Calu3 (cell line): ENCODE measurements at places on chromosomes 1 and 21.
A peak's percentile ranks its signal among the peaks of the same experiment; 100 is the strongest.

GRCh38 chr1:201119206-201120197, 7.3 kb upstream of the CACNA1S start:
- no peak overlapping the region for H3K27ac ChIP-seq
- peaks cover 3% of the 10 kb centered on the region for H3K36me3 ChIP-seq
- H3K4me1 ChIP-seq, result no peaks in the 10 kb centered on the region
- H3K4me3 ChIP-seq, result no peak overlapping the region

DNA sequence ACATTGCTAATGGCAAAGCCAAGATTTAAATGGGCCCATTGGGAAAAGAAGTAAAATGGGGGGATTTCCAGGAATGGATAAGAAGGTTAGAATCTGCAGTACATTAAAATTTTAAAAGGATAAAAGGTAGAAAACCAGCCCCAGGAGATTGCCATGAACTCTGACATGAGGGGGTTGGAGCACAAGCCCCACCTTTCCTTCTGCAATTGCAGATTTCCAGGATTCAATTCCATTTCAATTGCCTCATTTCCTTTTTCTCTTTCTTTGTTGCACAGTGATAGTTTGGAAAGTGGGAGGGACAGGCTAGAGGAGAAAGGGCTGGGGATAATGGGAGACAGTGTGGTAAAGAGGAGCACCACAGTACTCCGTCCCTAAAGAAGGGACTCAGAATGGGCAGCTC, 238.5 kb upstream of the RAB4A start:
- peaks cover 6% of the 10 kb centered on the region for H3K4me1 ChIP-seq
- no peak overlapping the region for H3K4me3 ChIP-seq
- no peak overlapping the region for H3K27ac ChIP-seq
- H3K27me3 ChIP-seq, result peaks cover 12% of the 10 kb centered on the region
- no peaks in the 10 kb centered on the region for H3K36me3 ChIP-seq

DNA sequence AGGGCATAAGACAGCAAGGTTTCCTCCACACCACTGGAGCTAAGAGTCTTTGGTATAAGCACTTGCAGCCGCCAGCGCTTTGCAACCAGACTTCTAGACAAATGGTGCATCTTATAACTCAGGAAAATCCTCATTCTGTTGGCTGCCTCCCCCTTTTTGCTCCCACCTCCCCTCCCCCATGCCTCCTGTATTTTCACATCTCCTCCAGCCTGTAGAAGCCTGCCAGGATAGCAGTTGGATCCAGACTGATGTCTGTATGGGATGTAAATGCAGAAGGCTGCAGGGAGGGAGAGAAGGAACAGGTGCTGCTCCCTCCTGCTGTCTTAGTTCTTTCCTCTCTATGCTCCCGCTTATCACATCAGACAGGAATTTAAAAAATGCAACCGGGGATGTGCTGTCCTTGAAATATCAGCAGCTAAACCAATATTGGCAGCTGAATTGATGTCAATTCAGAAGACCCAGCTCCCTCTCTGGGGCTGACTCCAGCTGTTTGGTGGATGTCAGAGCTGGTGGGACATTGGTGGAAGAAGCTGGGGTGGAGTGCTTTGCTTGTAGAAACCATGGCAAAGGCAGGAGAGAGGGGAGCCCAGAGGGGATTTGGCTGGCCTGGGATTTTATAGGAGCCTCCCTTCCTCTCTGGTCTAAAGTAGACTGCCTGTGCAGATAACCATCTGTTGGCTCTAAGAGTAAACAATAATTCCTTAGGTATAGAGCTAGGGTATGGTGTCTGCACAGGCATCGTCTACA, 53.5 kb downstream of the NFASC start:
- H3K4me3 ChIP-seq, result no peak overlapping the region
- peak; percentile 9 for DNase-seq
- H3K27me3 ChIP-seq, result peaks cover 82% of the 10 kb centered on the region
- H3K4me1 ChIP-seq, result no peaks in the 10 kb centered on the region
- no peaks in the 10 kb centered on the region for H3K36me3 ChIP-seq
- no peak overlapping the region for H3K27ac ChIP-seq

GRCh38 chr1:184141361-184141880, 89.9 kb downstream of the TSEN15 start:
- H3K4me1 ChIP-seq, result peaks cover 9% of the 10 kb centered on the region
- peaks cover 10% of the 10 kb centered on the region for H3K27me3 ChIP-seq
- H3K4me3 ChIP-seq, result no peak overlapping the region
- no peak for DNase-seq
- H3K36me3 ChIP-seq, result no peaks in the 10 kb centered on the region
- H3K27ac ChIP-seq, result no peak overlapping the region

DNA sequence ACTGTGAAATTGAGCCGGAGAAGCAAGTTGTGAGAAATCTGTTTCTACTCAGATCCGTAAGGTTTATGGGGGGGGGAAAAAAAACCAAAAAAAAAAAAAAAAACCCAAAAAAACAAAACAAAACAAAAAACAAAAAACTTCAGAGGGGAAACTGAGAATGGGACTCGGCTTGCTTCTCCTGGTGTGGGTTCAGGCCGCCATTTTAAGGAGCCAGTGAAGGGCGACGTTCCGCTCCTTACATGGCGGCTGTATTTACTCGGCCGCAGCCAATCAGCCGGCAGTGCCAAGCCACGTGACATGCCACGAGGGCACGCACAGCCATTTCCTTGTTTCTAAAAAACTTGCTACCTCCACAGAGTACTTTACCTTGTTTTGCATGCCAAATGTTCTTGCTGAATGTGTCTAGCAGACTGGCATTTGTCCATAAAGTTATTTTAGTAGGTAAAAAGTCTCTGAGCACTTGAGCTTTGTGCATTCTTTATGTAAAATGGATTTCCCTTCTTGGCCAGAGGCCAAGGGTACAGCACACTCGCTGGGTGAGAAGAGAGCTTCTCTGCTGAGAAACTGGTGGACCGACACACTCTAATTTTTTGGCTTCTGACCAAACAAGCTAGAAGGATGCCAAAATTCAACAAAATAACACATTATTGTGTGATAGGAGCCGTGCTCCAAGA, 101.8 kb downstream of the NFIA start:
- peaks cover 7% of the 10 kb centered on the region for H3K36me3 ChIP-seq
- DNase-seq, result peak; percentile 87
- no peaks in the 10 kb centered on the region for H3K27me3 ChIP-seq
- peaks cover 18% of the 10 kb centered on the region for H3K4me1 ChIP-seq
- peak overlapping the region; percentile 93 for H3K27ac ChIP-seq

GRCh38 chr1:21523297-21523813, 14.1 kb downstream of the ALPL start:
- H3K27ac ChIP-seq, result no peak overlapping the region
- no peak overlapping the region for H3K4me3 ChIP-seq
- H3K4me1 ChIP-seq, result no peaks in the 10 kb centered on the region
- no peaks in the 10 kb centered on the region for H3K36me3 ChIP-seq

DNA sequence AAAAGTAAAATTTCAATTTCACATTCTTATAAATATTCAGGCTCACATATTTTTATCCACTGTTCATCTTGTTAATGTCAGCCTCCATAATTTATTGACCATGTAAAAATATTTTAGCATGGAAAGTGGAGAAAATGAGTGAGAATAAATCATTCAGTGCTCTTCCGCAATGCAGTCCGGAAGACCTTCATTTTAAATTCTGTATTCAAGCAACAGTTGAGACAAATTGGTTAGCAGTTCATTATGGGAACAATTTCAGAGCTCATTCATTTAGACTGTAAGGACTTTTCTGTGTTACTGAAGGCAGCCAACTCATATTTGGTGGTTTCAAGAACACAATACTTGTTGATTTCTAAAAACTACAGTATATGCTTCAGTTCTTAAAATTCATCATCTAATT, 97.8 kb downstream of the TYW3 start:
- H3K4me3 ChIP-seq, result no peak overlapping the region
- no peak for DNase-seq
- no peaks in the 10 kb centered on the region for H3K36me3 ChIP-seq
- no peak overlapping the region for H3K27ac ChIP-seq
- no peaks in the 10 kb centered on the region for H3K4me1 ChIP-seq

GRCh38 chr1:208170252-208170651, 73.9 kb downstream of the PLXNA2 start:
- H3K27me3 ChIP-seq, result no peaks in the 10 kb centered on the region
- H3K4me3 ChIP-seq, result no peak overlapping the region
- H3K36me3 ChIP-seq, result no peaks in the 10 kb centered on the region
- H3K27ac ChIP-seq, result no peak overlapping the region
- peak; percentile 25 for DNase-seq

- peaks cover 32% of the 10 kb centered on the region for H3K4me1 ChIP-seq
- H3K27me3 ChIP-seq, result no peaks in the 10 kb centered on the region
- peaks cover 25% of the 10 kb centered on the region for H3K36me3 ChIP-seq
- no peak overlapping the region for H3K27ac ChIP-seq
- no peak for DNase-seq
- no peak overlapping the region for H3K4me3 ChIP-seq
These were observed 2.7 kb downstream of the GSTM4 start for GRCh38 chr1:109658533-109659042.

- no peaks in the 10 kb centered on the region for H3K4me1 ChIP-seq
- peaks cover 22% of the 10 kb centered on the region for H3K27me3 ChIP-seq
These were observed 2.7 kb upstream of the ZBTB21 start for GRCh38 chr21:42012763-42013329.

DNA sequence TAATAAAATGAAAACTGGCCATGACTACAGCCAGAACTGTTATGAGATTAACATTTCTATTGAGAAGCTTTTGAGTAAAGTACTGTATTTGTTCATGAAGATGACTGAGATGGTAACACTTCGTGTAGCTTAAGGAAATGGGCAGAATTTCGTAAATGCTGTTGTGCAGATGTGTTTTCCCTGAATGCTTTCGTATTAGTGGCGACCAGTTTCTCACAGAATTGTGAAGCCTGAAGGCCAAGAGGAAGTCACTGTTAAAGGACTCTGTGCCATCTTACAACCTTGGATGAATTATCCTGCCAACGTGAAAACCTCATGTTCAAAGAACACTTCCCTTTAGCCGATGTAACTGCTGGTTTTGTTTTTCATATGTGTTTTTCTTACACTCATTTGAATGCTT, 164.0 kb downstream of the NEK7 start:
- no peak for DNase-seq
- no peaks in the 10 kb centered on the region for H3K27me3 ChIP-seq
- H3K36me3 ChIP-seq, result peaks cover 17% of the 10 kb centered on the region
- peaks cover 19% of the 10 kb centered on the region for H3K4me1 ChIP-seq
- H3K27ac ChIP-seq, result no peak overlapping the region

DNA sequence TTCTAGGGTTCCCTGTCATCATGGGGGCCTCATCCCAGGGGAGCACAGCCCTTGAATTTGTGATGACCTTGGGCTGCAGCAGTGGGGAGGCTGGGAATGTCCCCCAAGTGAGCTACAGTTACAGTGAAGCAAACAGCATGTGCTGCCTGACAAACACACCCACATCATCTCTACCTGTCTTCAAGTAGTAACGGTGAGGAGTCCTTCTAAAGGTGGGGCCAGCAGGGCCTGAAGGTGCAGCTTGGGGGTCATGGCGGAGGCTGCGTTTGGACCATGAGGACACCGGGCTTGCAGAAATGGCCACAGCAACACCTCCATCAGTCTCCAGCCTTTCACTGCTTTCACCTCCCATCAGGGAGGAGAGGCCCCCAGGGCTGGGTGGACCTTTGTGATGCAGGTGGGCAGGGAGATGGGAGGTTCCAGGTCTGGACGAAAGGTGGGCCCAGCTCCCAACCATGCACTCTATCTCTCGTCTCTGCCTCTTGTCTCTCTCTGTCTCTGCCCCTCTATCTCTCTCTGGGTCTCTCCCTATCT, 55.7 kb downstream of the WNT9A start:
- H3K27ac ChIP-seq, result no peak overlapping the region
- no peaks in the 10 kb centered on the region for H3K36me3 ChIP-seq
- no peak overlapping the region for H3K4me3 ChIP-seq
- DNase-seq, result no peak

DNA sequence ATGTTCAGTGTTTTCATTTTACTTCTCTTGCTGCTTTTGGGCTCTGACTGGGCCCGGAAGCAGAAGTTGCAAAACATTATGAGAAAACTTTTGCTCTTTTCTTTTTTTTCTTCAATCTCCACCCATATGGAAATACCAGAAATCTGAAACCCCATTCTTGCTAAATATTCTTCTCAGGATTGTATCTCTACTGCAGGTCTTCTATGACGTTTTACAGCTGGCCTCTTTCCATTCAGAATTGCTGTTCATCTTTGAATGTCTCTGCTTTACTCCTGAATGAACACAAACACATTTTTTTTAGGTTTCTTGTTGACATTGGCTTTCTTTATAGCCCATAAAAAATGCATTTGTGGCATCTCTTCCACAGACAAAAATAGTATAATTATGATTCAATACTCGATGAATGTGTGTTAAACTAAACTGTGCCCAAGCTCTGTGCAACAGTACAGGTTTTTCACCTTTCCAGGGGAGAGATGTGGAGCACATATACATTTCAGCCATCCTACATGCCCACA, 18.8 kb downstream of the PTPRC start:
- no peak overlapping the region for H3K4me3 ChIP-seq
- H3K36me3 ChIP-seq, result no peaks in the 10 kb centered on the region

- no peak overlapping the region for H3K4me3 ChIP-seq
- peaks cover 5% of the 10 kb centered on the region for H3K36me3 ChIP-seq
- no peaks in the 10 kb centered on the region for H3K27me3 ChIP-seq
- no peak overlapping the region for H3K27ac ChIP-seq
These were observed 212.4 kb upstream of the USP24 start for GRCh38 chr1:55427606-55428005.

- H3K4me1 ChIP-seq, result no peaks in the 10 kb centered on the region
- no peaks in the 10 kb centered on the region for H3K36me3 ChIP-seq
- H3K4me3 ChIP-seq, result no peak overlapping the region
- no peak for DNase-seq
These were observed 48.0 kb upstream of the BCL9 start for GRCh38 chr1:147493349-147493748.
